Glomerular endothelial cell (primary cell): ENCODE measurements at places on chromosomes 16 and 17. TPM values are rescaled to one million over a fixed set of nuclear protein-coding genes. Genes with fewer than 3 reads are reported as not detected.

DNA sequence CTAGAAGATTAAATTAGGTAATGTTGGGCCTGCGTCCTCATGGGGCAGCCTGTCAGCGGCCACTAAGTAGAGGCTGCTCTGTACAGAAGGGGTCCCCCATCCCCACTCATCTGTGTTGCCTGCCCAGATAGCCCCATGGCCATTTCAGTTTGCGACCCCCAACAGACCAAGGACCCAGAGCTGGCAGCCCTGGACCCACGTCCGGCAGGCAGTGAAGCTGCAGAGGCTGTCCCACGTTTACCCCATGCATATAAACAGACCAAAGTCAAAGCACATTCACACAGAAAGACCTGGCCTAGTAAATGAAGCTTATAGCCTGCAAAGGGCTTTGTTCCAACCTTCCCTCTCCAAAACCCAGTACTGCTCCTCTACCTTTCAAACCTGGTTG lies 4.6 kb downstream of the PDF start:
- DNase-seq: no peak

GRCh38 chr17:71432378-71433315 lies 688.2 kb upstream of the SOX9 start:
- no peak for DNase-seq

- no peak for DNase-seq
Measured at GRCh38 chr17:60087882-60088669, 9.4 kb upstream of the HEATR6 start.

- no peak for DNase-seq
Measured at GRCh38 chr17:17706140-17707060, 25.1 kb downstream of the RAI1 start.

GRCh38 chr16:3454093-3454492 lies 10.6 kb downstream of the NAA60 start:
- no peak for DNase-seq

- DNase-seq: no peak
Measured at GRCh38 chr17:245020-245419, 63.6 kb upstream of the DOC2B start.

- no peak for DNase-seq
Measured at GRCh38 chr16:11136600-11136999, 119.4 kb downstream of the SOCS1 start.

- no peak for DNase-seq
Measured at GRCh38 chr17:38921756-38922411, 3.5 kb upstream of the LASP1NB start.

DNA sequence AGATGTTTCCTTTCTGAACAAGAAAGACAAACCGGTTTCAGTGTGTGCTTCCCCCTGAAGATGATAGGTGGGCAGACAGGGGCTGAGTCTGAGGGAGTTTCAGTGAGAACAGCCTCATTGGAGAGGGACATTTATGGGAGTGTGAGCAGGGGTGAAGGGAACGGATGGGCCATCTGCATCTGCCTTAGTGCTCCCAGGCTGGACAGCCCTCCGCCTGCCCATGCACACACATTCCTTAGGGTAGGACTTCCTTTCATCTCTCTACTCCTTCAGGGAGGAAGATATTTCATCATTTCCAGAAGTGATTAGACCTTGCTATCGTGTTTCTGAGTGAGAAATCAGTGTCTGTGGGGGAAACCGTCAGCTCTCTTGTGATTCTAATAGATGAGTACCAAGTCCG lies 3.8 kb downstream of the SHISA6 start:
- no peak for DNase-seq

DNA sequence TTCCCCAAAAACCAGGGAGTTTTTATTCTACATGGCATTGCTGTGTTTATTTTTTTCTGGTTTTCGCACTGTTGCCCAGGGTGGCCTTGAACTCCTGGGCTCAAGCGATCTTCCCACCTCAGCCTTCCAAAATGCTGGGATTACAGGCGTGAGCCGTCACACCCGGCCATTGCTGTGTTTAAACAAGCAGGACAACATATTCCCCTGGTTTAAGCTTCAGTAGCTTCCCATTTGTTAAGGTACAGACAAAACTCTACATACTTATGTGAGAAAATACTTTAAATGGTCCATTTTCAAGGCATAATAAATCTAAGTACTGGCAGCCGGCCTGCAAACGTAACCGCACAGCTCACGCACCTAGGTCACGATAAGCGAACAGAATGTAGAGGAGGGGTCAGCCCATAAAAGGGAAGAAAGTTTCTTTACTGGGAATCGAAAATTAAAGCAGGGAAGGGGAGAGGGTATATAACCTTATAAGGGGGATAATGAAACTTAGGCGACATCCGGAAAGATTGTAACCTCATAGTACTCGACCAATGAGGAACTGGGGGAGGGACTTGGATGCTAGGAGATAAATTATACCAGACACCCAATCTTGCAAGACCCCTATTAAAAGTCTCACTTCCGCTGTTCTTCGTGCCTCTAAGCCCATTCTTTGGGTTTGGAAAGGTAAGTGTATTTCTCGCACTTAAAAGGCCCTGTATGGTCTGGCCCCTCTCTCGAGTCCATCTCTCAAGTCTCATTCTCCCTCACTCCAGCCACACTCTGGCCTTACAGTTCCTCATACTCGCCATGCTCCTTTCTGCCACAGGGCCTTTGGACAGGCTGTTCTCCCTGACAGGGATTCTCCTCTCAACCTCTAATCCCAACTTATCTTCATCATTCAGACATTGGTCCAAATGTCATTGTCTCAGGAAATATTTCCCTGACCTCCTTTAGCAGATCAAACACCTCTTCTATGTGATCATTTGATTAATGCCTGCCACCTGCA lies 59.2 kb downstream of the TEX14 start:
- no peak for DNase-seq

DNA sequence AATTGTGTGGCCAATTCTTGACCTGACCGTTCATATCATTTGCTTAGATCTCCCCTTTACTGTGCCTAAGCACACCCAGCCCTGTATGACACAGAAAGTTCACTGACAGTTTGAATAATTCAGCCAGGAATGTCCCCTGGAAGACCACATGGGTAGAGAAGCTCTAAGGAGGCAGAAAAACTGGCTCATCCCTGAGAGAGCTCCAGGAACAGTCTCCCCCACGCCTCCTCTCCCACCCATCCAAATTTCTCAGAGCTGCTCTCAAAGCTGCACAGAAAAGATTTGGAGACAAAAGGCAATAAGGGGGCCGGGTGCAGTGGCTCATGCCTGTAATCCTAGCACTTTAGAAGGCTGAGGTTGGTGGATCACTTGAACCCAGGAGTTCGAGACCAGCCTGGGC lies 11.2 kb downstream of the PRAC1 start:
- no peak for DNase-seq

DNA sequence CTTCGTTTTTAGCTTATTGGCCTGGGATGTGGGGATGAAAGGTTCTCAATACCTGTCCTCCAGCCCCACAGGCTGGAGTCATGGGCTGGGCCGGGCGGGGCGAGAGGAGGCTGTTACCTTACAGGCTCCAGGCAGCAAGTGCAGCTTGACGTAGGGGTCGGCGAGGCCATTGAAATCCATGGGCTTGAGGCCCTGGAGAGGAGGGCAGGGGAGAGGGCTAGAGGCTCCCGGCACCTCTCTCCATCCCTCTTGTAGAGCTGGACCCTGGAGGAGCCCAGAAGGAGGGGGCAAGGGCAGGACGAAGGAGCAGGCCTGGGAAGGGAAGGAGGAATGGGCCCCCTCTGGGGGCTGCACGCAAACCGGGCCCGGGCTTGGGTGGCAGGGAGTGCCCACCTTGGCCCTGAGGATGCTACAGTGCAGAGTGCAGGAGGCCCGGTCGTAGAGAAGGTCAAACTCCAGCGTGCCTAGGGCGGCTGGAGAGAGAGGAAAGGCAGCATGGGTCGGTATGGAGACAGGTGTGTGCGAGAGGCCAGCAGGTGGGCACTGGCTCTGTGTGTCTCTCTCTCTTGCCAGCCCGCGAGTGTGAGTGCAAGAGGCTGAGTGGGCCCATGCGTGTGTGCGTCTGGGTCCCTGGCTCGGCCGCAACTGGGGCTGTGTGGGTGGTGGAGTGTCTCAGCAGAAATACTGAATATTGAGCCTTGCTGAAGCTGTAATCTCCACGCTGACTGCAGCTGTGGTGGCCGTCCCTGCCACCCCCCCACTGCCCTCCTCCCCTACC lies 1.6 kb downstream of the DOC2A start:
- no peak for DNase-seq

DNA sequence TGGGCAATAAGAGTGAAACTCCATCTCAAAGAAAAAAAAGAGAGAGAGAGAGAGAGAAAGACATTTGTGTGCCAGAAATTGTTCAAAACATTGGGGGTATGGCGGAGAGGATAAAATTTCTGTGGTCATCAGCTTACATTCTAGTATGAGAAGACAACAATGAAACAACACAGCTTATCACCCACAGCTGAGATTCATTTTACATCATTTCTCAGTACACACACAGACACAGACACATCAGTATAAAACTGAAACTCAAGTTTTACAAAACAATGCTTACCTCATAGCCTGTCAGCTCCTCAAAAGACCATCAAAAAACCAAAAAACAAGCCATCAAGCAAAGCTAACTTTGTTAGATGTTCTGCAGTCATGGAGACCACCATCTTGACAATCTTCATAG lies 31.4 kb upstream of the CNEP1R1 start:
- no peak for DNase-seq

GRCh38 chr17:28385037-28385400 lies 13.5 kb downstream of the SARM1 start:
- DNase-seq: no peak

- no peak for DNase-seq
Measured at GRCh38 chr17:31486351-31487062, 95.0 kb downstream of the RAB11FIP4 start.

- DNase-seq: no peak
Measured at GRCh38 chr16:72191551-72191950, 19.6 kb upstream of the PMFBP1 start.

DNA sequence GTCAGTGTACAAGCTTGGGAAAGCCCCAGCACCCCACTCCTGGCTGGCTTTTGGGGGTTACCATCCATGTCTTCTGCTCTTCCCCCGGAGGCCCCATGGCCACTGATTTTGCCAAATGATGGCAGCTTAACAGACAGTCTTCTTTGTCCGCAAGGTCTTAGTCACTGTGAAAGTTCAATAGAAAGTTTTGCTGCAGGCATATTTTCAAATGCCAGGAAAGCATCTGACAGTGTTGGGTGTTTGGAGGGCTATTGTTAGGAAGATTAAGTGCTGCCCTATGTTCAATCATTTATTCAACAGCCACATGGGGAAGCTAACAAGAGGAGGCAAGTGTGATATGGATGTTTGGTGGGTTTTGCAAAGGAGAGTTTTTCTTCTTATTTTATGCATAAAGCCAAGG lies 122.4 kb downstream of the TOX3 start:
- DNase-seq: no peak

GRCh38 chr16:70444249-70445063 lies 5.6 kb upstream of the ST3GAL2 start:
- no peak for DNase-seq

GRCh38 chr17:82385559-82386254 lies 14.1 kb downstream of the UTS2R start:
- DNase-seq: no peak

- no peak for DNase-seq
Measured at GRCh38 chr16:56350491-56351405, 74.6 kb downstream of the AMFR start.

- no peak for DNase-seq
Measured at GRCh38 chr16:87834668-87835473, 34.4 kb downstream of the SLC7A5 start.

- no peak for DNase-seq
Measured at GRCh38 chr17:65539630-65540266, 21.7 kb downstream of the AXIN2 start.

DNA sequence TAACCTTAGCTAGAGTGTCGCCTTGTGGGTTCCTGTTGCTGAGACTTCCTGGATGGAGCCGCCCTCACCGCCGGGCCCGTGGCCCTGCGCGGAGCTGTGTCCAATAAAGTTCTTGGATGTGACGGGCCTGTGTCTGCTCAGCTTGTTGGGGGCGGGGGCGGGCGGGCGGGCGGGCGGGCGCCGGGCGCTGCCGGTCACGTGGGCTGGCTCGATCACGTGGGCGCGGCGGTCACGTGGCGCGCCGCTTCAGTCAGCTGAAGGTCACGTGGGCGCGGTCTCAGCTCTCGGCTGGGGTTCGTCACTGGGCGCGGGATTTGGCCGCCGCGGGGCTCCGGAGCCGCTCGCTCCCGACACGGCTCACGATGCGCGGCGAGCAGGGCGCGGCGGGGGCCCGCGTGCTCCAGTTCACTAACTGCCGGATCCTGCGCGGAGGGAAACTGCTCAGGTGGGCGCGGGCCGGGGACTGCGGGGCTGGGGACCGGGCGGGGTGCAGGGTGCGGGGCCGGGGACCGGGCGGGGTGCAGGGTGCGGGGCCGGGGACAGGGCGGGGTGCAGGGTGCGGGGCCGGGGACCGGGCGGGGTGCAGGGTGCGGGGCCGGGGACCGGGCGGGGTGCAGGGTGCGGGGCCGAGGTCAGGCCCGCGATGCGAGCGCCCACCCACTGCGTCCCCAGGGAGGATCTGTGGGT lies at the start of gene AMDHD2:
AMDHD2 (plus strand) TSS at position 275 of the 687 bp plus-strand sequence; CDS start at position 363, 88 bp downstream.
- no peak for DNase-seq

DNA sequence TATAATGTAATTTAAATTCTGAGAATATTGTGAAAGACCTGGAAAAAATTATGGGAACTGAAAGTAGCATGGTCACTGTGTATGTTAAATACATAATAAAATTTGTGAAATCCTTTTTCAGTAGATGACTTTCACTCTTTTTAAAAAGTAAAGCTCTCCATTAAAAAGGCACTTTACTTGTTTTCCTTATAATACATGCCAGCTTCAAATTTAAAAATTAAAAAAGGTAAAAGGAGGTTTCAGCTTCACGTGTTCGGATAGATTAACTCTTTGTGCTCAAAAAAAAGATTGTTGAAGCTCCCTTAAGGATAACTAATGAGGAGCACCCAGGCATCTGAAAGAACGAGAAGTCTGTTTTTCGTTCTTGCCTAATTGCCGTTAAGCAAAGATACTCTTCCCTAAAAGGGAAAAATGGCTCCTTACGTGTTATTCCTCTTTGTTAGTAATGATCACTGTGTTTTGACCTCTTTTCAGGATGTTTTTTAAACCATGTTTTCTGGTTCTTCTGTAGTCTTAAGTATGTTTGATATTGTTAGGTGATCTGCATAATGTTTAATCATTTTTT lies 87.8 kb downstream of the TUBD1 start:
- DNase-seq: no peak

GRCh38 chr17:17508019-17508535 lies 11.9 kb upstream of the RASD1 start:
- no peak for DNase-seq

- DNase-seq: no peak
Measured at GRCh38 chr16:23706439-23706838, 6.6 kb downstream of the ERN2 start.

GRCh38 chr17:31467502-31468256 lies 76.2 kb downstream of the RAB11FIP4 start:
- no peak for DNase-seq

The KRTAP4-3 gene
- not detected in 2 replicates for total RNA-seq

The MT3 gene
- total RNA-seq: not detected in 2 replicates

The CACNG4 gene
- total RNA-seq: 0.05 TPM in 1 of 2 replicates, not detected in the other

The ANKS3 gene
- 15.5 and 16.6 TPM in 2 replicates for total RNA-seq

The FBXO39 gene
- total RNA-seq: 0.29 and 0.58 TPM in 2 replicates

The ICAM2 gene
- total RNA-seq: 1,004 and 1,319 TPM in 2 replicates

The GRAPL gene
- total RNA-seq: 5.7 and 58.6 TPM in 2 replicates

The MTMR4 gene
- total RNA-seq: 27.0 and 38.4 TPM in 2 replicates

The CRK gene
- 79.9 and 89.7 TPM in 2 replicates for total RNA-seq

The STAT5A gene
- total RNA-seq: 14.6 and 21.9 TPM in 2 replicates
